Putamen (tissue), 1 donor: ENCODE measurements at places on chromosomes 12 and 14.
A peak's percentile ranks its signal among the peaks of the same experiment; 100 is the strongest.

GRCh38 chr12:92927436-92928281, 1.4 kb downstream of the EEA1 start:
- peak; percentile 12 for DNase-seq

DNA sequence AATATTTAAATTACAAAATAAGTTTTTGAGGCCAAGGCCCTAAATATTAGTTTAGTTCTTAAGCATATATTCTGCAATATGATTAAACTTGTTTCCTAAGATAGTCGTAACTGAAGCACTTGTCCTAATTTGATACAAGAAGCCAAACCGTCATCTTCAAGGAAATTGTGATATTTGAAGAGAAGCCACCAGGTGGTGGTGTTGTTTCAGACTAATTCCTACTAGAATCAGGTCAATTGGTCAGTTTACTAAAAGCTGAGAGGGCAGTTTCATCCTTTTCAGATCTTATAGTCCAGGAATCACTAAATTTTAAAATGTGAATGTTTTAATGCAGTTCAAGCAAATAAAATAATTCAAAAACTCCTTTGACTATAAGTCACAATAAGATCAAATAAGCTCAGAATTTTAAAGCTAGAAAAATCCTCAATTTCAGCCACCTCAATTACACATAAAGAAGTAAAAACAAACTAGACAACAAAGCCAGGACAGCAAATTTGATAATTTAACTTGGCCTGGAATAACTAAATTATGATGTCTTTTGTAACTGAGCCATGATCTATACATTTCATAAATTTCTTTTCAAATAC, 7.1 kb upstream of the ARL1 start:
- peak; percentile 26 for DNase-seq

- no peak for DNase-seq
Observed at GRCh38 chr12:98403936-98404335, 111.5 kb upstream of the TMPO start.

DNA sequence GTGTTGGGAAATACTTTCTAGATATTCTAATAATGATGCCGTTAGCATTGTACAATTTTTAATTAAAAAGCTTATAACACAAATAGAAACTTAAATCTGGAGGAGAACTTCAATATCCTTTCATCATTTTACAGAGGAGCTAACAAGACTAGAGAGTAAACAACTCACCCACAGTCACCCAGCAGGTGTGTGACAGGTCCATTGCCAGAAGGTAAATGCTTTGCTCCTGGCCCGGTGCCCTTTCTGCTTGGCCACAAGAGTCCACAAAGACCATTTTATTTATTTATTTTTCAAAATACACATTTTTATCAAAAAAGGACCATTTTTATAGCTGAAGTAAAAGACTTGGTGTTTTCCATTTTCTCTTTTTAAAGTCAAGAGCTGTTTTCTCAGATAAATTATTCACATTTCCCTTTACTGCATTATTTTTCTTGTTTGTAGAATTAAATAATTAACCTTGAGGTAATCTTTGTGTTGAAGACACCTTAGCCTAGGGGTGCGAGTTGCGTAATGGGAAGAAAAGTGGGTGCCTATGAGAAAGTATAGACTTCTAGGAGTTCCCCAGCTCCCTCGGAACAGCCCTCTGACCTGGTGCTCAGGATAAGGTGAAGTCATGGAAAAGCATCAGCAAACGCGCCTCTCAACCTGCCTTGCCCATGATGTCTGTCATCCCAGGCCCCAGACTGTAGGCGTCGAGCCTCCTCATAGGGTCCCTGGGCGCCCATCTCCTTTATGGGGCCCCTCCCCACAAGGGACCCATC, 26.3 kb upstream of the AMIGO2 start:
- no peak for DNase-seq

DNA sequence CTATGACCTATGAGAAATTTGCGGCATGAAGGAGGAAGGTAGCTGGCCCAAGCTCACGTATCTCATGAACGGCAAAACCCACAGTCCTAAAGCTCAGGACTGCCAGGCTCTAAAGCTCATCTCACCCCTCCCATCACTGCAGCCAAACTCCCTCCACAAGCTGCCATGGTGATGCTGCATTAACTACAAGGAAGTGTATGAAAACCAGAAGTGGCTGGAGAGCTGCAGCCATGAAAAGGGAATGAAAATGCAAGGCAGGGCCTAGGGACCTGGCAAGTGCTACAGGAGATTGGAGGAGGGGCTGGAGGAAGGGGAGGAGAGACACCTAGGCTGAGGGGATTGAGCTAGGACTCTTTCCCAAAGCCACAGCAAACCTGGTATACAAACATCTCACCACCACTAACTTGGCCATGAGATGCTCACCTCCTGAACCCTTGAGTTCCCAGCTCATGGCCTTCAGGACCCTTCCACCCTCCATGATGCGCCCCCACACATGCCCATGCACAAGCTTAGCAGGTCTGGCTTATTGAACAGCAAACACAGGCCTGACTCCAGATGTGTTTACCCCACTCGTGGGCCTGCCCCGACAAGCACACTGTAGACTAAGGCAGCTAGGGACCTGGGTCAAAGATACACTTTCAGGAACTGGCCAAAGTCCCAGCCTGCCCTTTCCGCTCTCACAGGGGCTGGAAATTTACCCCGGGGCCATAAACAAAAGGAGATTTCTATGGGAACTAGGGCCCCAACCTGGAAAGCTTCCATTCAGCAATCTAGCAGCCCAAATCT, 42.0 kb downstream of the LTBP2 start:
- DNase-seq: no peak

DNA sequence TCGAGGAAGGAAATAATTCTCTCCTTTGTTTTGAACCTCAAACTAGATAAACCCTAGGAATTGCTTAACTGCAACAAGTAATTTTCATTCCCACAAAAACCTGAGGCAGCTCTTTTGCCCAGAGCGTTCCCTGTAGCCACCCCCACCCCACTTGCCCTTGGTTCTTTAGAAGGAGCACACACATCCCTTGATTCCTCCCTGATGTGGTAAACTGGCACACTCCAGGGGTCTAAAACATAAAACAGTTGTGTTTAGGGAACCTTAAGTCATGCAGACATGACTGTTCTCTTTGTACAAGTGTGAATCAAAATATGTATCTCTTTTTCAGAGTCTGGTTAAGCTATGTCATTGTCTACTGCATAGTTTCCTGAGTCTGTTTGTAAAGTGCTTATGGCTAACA, 14.0 kb downstream of the MAPK1IP1L start:
- no peak for DNase-seq

GRCh38 chr12:1531153-1531653, 63.2 kb downstream of the FBXL14 start:
- no peak for DNase-seq

- DNase-seq: no peak
Observed at GRCh38 chr12:131460520-131460919, 250.4 kb upstream of the SFSWAP start.

DNA sequence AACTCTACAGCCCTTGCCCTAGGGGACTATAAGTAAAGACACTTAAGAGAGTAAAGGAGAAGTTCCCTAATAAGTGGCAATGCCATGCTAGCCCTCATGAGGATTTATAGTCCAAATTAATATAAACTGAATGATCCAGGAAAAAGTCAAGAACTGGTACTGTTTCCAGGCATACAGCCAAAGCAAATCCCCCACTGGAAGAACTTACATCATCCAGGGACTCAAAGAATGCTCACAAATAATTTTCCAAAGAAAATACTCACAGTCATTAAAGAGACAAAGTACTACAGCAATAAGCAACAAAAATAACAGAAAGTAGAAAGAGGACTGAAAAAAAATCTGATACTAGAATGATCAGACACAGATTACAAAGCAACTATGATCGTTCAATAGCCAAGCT, 79.7 kb upstream of the RAP1B start:
- DNase-seq: no peak

GRCh38 chr14:51484485-51484884, 167.2 kb upstream of the FRMD6 start:
- no peak for DNase-seq

DNA sequence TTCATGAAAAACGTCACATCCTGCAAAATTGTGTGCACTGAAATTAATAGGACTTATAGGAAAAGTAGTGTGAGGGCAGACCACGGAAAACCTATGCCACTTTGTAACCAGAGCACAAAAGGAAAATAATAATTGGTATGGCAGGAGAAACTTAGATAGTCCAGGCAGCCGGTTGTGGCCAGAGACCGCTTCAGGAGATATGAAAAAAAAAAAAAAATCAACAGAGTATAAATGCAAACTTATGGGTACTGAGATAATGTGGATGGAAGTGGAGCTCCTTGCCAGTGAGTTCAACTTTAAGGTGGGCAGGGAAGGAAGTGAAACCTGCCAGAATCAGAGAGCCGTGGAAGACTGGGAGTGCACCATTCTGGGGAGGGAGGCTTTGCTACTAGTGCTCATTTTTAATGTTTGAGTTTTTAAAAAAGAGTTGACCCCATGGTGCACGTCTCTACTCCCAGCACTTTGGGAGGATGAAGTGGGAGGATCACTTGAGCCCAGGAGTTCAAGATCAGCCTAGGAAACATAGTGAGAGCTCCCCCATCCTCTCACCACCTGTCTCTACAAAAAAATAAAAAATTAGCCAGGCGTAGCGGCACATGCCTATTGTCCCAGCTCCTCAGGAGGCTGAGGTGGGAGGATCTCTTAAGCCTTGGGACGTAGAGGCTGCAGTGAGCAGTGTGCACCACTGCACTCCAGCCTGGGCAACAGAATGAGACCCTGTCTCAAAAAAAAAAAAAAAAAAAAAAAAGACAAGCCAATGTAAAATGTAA, 34.3 kb upstream of the METAP2 start:
- no peak for DNase-seq

DNA sequence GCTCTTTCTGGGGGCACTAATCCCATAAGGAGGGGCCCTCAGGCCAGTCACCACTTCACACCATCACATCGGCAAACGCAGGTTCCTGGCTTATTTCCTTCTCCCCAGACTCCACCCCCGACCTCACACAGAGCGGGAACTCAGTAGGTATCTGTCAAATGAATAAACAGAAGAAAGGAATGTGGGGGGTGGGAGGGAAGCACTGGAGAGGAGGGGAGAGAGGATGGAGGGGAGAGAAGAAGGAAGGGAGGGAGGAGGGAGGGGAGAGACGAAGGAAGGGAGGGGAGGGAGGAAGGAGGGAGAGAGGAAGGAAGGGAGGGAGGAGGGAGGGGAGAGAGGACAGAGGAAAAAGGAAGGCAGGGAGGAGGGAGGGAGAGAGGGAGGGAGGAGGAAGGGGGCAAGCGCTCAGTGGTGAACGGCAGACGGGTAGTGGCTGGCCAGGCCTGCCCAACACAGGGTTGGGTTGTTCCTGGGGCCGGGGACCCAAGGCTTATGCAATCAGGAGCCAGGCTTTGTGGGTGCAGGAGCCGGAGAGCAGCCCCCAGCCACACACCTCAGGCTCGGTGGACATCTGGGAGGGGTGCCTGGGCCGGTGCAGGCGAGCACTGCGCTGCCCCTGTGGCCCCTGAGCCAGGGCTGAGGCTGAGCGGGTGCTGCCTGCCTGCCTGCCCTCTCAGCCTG, 52.6 kb upstream of the FBRSL1 start:
- no peak for DNase-seq

DNA sequence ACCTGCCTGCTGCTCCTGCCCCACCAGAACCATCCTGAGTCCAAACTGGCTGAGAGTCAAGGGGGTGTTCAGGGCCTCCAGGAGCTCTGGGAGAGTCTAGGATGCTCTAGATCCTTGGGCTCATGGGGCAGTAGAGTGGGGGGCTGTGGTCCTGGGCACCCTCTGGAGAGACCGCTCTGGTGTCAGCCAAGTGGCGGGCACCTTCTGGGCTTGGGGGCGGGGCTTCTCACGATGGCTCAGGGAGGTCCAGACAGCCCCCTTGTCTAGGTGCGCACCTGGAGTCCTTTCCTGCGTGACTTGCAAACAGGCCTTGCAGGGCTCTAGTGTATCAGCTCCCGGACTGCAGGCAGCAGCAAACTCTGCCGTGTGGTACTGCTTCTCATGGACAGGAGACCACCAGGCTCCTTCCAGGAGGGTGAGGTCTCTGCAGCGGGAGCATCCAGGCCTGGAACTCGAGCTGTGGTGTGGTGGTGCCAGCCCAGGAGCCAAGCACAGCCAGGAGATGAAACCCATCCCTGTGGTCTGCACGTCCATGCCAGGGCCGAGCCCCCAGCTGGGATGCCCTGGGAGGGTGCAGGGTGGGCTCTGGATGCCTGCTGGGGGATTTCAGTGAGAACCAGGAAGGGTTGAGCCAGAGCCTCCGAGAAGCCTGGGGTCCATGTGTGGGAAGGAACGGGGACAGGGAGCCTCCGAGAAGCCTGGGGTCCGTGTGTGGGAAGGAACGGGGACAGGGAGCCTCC, 15.0 kb downstream of the PACS2 start:
- no peak for DNase-seq
